ENCODE measurements at places on chromosomes 13 and 19. TPM values are rescaled to one million over a fixed set of nuclear protein-coding genes. Genes with fewer than 3 reads are reported as not detected.

The FUT2 gene
- 1.2 TPM for polyA plus RNA-seq

DNA sequence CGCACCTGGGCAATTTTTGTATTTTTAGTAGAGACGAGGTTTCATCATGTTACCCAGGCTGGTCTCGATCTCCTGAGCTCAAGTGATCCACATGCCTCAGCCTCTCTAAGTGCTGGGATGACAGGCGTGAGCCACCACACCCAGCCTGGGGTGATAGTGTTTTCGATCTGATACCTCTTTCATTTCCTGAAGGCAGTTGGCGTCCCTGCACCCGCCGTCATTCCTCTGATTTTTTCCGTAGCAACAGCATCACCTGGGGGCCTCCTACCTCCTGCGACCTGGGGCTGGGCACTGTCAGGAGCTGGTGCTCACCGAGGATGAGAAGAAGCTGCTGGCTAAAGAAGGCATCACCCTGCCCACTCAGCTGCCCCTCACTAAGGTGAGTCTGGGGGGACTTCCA, 10.8 kb downstream of the CREB3L3 start:
- DNase-seq: no peak

The CKM gene
- 4,137 TPM for polyA plus RNA-seq

DNA sequence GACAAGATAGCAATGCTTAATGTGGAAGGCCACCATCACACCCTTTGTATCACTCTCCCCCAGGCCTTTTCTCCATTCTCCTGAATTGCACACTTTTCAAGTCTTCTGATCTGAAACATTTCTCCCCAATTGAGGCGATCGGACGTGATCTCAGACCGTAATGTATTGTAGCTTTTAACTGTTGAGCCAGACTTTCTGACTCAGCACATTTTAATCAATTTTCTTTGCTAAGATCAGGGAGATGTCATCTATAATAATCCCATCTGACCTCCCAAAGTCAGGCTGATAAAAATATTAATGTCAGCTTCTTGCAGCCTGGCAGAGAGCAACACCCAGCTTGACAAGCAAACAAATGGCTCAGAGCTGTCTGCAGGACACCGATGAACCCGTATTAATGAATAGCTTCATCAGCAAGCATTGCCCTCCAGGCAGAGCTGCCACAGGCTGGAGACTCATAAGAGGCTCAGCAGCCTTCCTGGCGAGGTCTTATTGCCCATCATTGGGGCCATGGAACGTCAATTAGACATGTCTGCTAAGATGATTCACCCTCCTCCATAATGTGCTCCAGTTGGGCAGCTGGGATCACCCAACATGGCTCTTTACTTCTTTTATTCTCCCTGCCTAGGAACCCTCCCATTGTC, 60.2 kb upstream of the UQCRFS1 start:
- DNase-seq: no peak

DNA sequence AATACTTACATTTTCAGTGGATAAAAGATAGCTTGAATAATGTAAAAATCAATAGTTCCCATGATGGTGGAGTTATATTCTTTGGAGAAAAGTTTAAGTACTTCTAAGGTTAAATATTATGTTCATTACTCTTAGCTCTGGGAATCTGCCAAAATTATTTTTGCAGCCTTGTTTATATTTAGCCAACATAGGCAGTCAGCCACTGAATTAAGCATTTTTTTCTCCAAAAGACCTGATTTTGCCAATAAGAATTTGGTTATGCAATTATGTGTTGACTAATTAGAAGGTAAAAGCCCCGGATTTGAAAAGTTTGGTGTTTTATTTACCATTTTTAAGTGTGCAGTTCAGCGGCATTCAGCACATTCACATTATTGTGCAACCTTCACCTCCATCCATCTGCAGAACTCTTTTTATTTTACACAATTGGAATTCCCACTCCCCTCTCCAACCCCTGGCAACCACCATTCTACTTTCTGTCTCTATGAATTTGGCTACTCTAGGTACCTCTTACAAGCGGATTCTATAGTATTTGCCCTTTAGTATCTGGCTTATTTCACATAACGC, 90.1 kb upstream of the C1QTNF9B start:
- no peak for DNase-seq

DNA sequence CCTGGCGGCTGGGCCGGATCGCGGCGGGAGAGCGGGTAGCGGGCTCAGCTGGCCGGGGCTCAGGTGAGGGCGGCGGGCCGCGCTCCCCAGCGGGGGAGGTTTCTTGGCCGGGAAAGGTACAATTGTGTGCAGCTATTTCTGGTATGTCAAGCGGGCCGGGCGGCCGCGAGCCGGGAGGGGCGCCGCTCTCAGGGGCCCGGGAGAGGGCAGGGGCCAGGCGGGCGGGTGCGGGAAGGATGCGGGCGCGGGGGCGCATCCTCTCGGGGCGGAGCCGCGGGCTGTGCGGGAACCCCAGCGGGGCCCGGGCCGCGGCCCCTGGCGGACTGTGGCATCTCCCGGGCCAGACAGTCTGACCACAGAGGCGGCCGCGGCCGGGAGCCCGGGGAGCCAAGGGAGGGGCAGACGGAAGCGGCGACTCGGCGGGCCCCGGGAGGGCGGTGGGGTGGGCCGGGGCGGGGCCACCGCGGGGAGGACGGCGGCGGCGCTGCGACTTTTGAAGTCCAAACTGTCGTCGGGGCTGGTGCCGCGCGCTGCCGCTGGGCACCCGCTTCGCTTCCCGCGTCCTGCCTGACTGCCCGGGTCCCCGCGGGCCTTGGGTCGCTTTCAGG, at the start of gene LMO7:
Gene LMO7 (plus strand): TSS at position 503 of the 608 bp plus-strand sequence. CDS start 328 bp downstream, outside the sequence.
- DNase-seq: peak; percentile 49

The IRS2 gene
- 3.6 TPM for polyA plus RNA-seq

DNA sequence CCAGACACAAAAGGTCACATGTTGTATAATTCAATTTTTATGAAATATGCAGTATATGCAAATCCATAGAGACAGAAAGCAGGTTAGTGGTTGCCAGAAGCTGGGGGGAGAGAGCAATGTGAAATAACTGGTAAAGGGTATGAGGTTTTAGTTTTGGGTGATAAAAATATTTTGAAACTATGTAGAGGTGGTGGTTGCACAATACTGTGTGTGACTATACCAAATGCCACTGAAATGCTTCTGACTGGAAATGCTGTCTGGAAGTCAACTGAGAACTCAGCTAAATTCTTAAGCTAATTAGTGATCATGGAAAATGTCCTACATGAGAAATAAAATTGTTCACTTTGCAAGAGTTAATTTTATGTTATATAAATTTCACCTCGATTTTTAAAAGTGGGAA, 65.3 kb upstream of the RXFP2 start:
- DNase-seq: no peak

GRCh38 chr19:2573916-2574315, 98.0 kb downstream of the GADD45B start:
- no peak for DNase-seq

The ZNF835 gene
- polyA plus RNA-seq: 3.3 TPM

- DNase-seq: peak; percentile 83
Observed at GRCh38 chr19:49889687-49890348, 6.9 kb downstream of the IL4I1 start.

GRCh38 chr19:45305007-45305406, 17.7 kb downstream of the CKM start:
- DNase-seq: no peak

- DNase-seq: peak; percentile 42
Observed at GRCh38 chr19:4371247-4372164, 28.1 kb downstream of the MPND start.

DNA sequence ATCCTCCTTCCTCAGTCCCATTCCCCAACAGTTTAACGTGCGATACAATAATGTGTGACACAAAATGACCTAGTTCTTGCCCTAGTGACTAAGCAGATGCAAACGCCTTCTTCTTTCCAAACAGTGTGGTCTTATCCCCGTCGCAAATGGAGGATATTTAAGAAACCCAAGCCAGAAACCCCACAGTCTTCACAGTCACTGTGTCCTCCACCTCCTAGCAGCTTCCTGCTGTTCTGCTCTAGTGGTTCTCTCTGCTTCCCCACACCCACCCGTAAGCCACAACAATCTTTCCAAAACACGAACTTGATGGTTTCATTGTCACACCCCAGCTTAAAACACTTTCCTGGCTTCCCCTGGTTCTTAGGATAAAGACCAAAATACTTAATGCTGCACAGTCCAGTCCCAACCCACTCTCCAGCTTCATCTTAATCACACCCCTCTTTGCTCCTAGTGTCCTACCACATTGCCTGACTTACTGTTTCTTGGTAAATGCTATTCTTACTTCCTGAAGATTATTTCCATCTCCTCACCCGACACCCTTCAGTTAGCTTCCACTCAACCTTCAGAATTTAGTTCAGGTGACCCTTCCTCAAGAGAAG, 32.3 kb downstream of the ITM2B start:
- no peak for DNase-seq

DNA sequence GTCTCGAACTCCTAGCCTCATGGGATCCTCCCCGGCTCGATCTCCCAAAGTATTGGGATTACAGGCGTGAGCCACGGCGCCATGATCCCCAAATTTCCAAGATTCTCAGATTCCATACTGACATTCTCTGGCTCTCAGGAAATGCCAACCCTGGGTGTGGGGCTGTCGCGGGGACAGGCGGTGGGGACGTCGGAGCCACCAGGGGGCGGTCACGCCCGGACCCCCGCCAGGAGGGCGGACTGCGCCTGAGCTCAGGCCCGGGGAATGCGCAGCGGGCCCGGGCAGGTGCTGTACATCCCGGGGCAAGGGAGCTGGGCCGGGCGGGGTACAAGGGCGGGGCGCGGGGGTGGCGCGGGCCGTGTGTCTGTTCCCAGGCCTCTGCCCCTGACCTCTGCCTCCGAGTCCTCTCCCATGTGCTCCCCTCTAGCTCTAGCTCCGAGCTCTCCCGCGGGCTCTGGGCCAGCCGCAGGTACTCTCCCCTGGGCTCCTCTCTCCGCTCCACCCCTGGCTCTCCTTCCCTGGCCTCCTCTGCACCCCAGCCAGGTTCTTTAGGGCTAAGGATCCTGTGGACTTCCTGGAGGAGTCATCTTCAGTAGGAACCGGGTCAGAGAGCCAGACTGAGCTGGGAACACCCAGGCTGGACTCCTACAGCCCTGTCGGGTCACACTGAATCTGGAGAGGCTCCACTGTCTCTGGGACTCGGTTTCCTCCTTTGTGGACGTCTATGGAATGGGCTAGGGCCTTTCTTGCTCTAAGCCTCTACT, 2.4 kb downstream of the PPP1R13L start:
- DNase-seq: no peak

GRCh38 chr13:78596736-78597601, 6.4 kb downstream of the POU4F1 start:
- no peak for DNase-seq

GRCh38 chr13:98291658-98292057, 114.6 kb upstream of the RNF113B start:
- no peak for DNase-seq

GRCh38 chr19:29871143-29871542, 59.4 kb downstream of the CCNE1 start:
- DNase-seq: no peak

- no peak for DNase-seq
Observed at GRCh38 chr19:31314849-31315629, 34.2 kb downstream of the TSHZ3 start.

The OCEL1 gene
- 8.2 TPM for polyA plus RNA-seq
